Neural progenitor cell (in vitro differentiated cells): ENCODE measurements at places on chromosomes 4 and X.

GRCh38 chrX:153782313-153782712 is 1.5 kb downstream of the SRPK3 start:
- peak; percentile 15 for DNase-seq

GRCh38 chr4:169271692-169272007 is 894 bp upstream of the SH3RF1 start:
- DNase-seq: no peak

DNA sequence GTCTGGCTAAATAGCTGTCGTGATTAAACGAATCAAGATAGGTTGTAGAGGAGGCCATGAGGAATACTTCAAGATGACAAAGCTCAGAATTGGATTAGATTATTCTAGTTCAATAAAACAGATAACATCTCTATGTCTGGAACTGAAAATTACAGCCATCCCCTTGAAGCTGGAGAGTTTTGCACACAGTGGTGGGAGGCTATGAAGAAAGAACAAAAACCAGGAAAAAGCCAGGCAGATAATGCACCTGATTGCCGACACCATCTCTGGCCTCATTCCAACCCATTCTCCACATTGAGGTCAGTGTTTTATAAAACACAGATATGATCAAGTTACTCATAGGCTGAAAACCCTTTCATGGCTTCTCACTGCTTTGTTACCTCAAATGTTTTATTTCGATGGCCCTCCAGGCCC is 188.3 kb downstream of the RASL11B start:
- DNase-seq: no peak

DNA sequence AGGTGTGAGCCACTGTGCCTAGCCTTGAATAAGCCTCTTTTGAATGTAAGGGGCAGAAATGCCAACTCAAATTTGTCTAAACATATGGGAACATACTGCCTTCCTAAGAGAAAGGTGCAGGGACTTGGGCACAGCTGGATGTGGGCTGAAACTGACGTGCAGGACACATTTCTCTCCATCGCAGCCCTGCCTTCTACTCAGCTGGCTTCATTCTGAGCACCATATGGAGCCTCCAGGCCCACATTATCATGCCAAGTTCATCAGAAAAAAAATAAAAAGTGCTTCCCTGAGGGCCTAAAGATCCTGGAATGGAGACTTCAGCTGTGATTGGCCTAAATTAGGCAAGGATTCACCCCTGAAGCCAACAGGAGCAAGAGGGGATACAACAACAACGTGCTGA is 386.2 kb downstream of the RAB28 start:
- no peak for DNase-seq
